HEK293T (cell line): ENCODE measurements at places on chromosomes 6 and 20.

GRCh38 chr6:85127168-85127498 lies 322.8 kb upstream of the NT5E start:
- no peak for DNase-seq

DNA sequence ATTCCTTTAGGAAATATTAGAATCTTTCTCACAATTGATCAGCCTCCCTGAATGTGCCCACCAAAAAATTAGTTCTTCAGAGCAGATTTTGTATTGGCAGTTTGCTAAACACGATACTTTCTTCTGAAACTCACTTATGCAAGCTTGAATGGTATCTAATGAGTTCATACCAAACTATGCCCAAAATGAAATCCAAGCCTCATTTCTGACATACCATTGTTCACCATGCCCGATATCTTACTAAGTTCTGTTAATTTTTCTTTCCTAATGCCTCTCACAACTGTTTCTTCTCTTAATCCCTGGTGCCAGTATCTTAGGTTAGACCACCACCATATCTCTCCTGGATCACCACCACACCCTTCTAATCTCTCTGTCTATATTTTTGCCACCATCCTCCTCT lies 755.9 kb downstream of the KIF16B start:
- no peak for DNase-seq

- DNase-seq, result no peak
Observed at GRCh38 chr6:3088968-3089367, 20.7 kb downstream of the RIPK1 start.

DNA sequence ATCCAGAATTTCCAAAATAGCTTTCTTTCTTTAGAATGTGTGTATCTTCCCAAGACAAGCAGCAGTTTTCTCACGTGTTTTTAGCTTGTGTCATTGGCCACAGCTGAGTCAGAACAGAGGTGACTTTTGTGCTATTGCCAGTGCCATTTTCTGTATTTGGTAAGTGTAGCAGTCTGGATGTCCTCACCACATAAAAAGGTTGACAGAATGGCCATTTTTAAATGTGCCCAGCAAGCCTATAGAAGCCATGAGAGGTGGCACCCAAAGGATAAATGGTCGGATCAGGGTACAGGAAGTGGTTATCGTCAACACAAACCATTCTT lies 269.5 kb upstream of the HSF2 start:
- no peak for DNase-seq

DNA sequence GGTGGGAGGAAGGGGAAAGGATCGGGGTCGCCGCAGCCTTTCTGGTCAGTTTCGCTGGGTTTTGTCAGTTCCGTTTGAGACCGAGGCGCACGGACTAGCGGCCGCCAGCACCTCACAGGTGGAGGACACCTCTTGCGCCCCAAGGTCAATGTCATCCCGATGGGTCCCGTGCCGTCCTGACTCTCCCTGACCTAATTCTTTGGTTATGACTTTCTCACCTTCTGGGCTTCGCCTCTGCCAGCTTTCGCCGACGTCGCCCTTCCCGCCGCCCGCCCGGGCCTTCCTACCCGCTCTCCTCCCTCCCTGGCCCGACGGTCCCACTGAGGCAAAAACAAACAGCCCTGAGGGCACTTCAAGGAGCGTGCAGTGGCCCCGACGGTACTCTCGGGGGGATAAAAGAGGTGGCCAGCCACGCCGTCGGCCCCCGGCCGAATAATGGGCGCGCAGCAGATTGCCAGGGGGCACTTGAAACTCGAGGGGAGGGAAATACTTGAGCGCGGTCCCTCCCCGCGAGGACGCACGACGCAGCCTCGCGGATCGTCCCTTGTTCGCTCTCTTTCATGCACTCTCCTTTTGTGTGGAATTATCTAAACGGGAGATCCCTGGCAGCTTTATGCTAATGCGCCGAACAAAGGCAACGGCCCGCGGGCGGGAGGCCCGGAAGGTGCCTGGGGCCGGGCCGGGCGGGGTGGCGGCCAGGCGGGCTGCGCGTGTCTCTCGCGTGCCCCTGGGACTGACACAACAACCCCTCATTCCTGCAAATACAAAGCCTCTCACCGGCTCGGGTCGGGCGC lies 3.9 kb upstream of the INSM1 start:
- DNase-seq, result no peak

GRCh38 chr6:137680705-137681346 lies 186.2 kb upstream of the TNFAIP3 start:
- DNase-seq, result no peak

DNA sequence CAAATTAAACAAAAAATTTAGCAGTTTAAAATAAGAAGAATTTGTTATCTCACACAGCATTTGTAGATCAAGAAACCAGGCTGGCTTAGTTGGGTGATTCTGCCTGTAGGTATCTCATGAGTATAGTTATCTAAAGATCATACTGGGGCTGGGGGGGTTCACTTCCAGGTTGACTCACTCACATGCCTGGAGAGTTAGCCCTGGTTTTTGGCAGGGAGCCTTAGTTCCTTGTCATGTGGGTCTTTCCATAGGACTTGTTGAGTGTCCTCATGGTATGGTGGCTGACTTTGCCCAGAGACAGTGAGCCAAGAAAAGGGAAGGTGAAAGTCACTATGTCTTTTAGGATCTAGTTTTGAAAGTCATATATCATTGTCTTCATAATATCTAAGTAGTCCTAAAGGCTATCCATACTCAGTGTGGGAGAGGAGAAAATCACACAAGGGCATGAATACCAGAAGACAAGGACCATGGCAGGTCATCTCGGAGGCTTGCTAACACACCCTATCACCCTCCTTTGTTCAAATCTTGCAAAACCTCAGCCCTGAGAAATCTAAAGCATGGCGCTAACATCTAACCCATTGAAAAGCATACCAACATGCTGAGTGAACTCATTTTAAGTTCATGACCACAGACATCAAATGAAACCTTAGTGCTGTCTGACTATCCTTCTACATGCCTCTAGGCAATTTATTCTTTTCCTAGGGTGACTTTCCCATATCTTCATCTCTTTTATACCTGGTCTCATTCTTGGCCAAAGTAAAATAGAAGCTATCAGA lies 39.2 kb downstream of the CYP24A1 start:
- no peak for DNase-seq

DNA sequence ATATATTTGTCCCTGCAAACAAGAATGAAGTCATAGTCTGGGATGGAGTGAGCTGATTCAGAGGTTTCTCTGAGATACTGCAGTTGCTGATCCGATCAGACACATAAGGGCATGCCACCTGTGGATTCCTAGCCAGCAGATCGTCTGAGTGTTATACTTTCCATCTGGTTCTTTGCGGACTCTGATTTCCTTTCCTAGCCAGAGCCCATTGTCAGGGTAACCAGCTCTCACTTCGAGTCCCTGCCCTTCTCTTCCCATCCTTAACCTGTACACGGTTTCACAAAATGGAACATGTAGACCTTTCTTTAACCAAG lies 100.9 kb downstream of the TMEM200A start:
- no peak for DNase-seq

- DNase-seq, result no peak
Observed at GRCh38 chr6:33551538-33551937, 28.5 kb downstream of the BAK1 start.

GRCh38 chr20:6644813-6645628 lies 122.5 kb upstream of the BMP2 start:
- DNase-seq, result no peak

DNA sequence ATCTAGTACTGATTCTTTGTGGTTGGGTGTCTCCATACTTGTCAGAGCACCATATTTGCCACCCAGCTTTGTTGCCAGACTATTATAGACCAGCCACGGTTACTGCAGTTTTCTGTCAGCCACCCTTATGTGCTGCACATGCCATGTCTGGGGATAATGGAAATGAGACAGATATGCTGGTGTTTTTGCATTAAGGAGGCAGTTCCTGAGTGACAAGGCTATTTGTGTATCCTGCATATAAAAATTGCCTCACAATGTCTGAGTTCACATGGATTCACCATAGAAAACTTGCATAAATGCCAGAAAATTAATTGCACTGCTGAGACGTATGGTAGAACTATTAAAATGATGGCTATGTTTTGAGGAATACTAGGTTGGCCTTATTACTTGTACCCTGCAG lies 51.8 kb downstream of the NKAIN2 start:
- peak; percentile 23 for DNase-seq

DNA sequence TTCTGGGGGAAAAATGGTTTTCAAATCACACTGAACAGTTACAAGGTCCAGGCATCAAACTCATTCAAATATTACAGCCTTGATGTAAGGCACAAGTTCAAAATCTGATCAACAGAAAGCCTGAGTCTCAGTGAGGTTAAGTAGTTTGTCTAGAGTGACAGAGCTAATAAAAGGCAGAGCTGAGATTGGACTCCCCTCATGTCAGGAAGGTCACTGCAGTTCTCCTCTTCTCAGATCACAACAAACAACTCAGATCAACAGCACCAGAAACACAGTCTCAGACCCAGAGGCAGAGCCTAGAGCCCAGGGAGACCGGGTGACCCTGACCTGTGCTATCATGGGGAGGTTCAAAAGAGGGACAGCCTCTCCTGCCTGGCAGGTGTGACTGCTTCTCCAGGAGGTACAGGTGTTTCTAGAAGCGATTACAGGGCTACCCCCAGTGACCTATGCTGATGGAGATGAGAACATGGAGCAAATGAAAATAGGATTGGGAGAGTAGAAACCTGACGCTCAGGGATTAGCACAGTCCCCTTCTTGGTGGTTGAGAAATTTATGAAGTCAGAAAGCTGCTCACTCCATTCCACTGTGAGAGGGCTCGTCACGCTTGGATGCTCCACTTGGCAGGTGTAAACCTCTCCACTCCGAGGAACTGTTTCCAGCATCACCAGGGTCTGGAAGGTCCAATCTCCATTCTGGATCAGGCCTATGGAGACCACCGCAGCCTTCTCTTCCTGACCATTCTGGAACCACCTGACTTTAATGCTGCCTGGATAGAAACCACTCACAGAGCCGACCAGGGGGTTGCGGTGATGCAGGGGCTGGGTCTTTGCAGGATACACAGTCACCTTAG lies 24.3 kb upstream of the HLA-DRB5 start:
- DNase-seq, result no peak

- no peak for DNase-seq
Observed at GRCh38 chr20:10270630-10271029, 52.0 kb downstream of the SNAP25 start.

DNA sequence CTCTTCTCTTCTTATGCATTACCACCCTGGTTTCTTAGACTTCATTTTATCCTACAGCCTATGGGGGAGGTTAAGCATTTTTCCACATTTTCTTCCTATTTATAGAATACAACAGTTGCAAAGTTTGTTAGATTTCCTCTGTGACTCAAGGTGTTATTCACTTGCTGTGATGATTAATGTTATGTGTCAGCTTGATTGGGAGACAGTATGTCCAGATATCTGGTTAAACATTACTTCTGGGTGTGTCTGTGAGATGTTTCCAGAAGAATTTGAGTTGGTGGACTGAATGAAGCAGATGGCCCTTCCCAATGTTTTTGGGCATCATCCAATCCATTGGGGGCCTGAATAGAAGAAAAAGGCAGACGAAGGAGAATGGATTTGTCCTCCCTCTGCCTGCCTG lies 131.3 kb downstream of the C6orf118 start:
- no peak for DNase-seq

- no peak for DNase-seq
Observed at GRCh38 chr6:144335914-144336313, 50.8 kb downstream of the UTRN start.

- no peak for DNase-seq
Observed at GRCh38 chr6:35136185-35136584, 5.0 kb downstream of the TCP11 start.

DNA sequence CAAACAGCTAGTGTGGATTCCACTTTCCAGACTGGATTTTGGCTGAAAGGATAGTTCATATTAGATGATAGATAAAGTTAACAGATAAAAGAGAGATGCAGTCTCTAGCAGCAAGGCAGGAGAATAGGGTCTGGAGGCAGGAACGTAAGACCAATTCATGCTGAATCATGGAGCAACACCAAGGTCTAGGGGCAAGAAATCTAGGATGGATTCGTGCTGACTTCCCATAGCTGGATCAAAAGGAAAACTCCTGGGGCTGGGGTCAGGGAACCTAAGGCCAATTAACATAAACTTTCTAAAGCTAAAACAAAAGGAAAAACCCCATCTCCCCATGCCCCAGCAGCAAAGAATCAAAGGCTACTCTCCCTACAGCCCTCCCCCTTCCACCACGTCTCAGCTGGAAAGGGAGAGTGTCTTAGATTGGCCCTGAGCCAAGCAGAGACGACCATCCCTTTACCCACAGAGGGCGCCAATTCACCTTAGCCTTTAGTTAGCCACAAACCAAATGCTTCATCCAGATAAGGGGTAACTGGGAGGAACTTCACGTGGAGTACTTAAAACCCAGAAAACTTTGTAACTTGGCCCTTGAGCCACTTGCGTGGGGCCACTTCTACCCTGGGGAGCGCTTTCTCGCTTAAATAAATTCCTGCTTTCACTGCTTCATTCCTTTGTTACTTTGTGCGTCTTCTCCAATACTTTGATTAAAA lies 7.6 kb downstream of the TREM1 start:
- DNase-seq, result peak; percentile 77

DNA sequence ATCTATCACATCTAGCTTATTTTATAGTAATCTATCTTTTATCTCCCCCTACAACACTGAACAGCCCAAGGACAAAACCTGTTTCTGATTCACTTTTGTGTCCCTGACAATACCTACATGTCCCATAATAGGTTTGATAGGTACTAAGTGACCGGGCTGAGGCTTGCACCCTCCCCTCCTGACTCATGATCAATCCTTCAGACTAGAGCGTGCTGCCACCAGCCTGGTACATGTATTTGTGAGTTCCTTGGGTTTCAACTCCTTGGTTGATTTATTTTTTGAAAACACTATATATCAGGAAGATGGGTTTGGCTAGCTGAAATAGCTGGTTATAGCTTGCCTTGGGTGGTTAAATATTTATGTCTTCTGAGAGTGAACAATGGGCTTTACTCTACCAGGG lies 41.6 kb upstream of the RAB23 start:
- no peak for DNase-seq

DNA sequence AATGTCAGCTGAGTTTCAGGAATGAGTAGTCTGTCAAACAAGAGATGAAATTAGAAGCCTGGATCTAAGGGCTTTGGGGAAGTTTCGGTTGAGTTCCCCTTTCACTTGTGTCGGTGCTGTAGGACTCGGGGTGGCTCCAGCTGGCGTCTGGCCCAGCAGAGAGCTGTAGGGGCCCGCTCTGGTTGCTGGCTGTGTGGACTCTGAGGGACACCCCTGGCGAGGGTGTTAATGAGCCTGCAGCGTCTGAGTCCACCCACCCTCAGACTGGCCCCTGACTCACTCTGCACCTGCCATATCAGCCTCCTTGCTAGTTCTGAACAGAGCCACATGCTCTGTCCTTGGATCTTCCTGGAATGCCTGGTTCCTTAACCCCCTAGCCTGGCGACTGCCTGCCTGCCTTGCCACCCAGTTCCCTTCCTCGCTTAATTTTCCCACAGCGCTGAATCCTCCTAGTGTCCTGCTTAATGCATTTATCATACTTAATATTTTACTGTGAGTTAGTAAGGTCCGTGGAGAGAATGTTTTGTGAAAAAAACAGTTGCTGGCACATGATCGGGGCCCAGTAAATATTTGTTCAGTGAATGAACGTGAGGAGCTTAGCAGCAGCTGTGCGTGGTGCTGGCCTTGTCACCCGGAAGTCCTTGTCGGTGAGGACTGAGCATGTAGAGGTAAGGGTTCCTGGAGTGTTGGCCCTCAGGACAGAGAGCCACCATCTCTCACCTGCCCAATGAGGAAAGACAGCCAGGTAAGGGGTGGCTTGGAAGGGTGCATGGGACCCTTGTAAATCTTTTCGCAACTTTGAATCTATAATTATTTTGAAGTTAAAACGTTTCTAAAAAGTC lies 1.6 kb downstream of the DNAJC5 start:
- DNase-seq, result no peak

GRCh38 chr6:12291839-12292604 lies 1.9 kb downstream of the EDN1 start:
- DNase-seq, result no peak
